ENCODE measurements at places on chromosomes 5 and 9.

GRCh38 chr5:1321576-1321975 lies 23.3 kb downstream of the CLPTM1L start:
- no peak for DNase-seq

DNA sequence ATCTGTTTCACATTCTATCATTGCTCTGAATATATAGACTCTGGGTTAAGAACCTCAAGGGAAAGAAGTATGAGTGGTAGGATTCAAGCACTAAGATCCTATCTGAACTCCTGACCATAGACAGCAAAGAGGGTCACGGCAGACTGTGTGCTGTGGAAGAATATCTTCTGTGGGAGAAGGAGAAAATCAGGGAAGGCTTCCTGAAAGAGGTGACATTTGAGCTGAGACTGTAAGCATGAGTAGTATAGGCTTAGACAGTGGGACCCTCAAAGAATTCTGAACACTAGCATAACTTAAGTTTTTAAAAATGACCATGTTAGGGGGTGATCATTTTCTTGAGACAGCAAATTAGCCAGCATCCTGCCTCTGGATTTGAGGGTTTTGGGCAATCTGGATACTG lies 3.9 kb downstream of the FRRS1L start:
- DNase-seq: no peak

DNA sequence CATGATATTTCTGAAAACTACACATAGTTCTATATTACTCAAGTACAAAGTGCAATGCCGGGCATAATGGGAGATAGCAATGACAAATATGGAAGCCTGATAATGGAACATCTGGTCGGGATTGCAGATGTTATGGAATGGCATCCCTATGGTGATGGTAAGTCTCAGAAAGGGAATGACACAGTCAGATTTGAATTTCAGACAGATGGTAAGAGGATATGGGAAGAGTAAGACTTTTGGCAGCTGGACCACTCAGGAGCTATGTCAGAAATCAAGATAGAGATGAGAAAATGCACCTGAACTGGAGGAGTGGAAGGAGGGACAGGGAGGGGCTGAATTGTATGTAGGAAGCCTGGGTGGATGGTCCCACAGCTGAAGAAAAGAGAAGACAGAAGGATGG lies 200.0 kb downstream of the DTWD2 start:
- no peak for DNase-seq

GRCh38 chr9:134065612-134066419 lies 2.0 kb downstream of the BRD3 start:
- no peak for DNase-seq

- DNase-seq: no peak
Observed at GRCh38 chr5:157721159-157721558, 10.1 kb upstream of the THG1L start.

- DNase-seq: no peak
Observed at GRCh38 chr9:106929471-106930177, 66.7 kb downstream of the ZNF462 start.

- no peak for DNase-seq
Observed at GRCh38 chr5:2194236-2194555, 311.5 kb upstream of the IRX4 start.

DNA sequence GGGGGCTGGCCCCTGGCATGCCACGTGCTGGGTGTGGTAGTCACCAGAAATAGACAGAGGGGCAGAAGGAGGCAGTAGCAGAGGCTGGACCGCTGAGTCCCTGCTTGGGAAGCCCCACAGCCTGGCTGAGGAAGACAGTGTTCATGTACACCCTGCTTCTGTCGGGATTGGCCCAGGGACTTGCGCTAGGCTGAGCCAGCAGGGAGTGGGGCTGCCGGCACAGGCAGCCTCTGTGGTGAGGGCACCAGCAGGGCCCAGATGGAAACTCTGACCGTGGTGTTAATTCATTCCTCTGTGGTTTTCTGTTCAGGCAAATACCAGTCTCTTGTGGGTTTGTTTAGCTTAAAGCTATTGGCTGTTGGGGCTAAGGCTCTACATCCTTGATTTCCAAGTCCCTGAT lies 108.6 kb upstream of the RAD23B start:
- DNase-seq: no peak

GRCh38 chr5:112886975-112887374 lies 25.9 kb downstream of the SRP19 start:
- no peak for DNase-seq

DNA sequence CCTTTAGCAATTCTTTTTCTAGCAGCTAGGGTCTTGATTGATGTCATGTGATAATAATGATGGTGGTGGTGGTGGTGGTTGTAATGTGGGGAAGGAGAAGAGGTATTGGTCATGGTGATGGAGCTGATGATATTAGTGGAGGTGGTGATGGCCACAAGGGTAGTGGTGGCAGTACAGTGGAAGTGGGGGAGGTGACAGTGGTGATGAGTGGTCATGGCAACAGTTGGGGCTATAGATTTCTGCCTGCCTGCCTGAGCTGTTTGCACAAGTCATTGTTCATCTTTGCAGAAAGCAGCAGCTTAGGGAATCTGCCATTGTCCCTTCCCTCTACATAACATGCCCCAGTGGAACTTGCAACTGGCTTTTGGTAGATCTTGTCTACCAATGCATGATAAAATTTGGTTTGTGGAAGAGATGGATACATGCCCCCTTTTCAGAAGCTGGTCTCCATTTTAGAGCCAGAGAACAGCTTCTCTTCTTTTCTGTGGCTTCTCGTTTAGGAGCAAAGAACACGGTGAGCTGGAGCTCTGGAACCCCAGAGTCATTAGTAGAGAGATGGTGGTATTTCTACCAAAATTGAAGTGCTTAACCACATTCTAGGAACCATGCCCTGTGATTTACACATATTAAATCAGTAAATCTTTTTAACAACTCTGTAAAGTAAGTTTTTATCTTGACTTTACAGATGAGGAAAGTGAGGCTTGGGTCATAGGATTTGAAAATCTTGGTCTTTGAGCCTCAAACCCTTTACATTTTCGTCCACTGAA lies 100.3 kb downstream of the AOPEP start:
- no peak for DNase-seq

DNA sequence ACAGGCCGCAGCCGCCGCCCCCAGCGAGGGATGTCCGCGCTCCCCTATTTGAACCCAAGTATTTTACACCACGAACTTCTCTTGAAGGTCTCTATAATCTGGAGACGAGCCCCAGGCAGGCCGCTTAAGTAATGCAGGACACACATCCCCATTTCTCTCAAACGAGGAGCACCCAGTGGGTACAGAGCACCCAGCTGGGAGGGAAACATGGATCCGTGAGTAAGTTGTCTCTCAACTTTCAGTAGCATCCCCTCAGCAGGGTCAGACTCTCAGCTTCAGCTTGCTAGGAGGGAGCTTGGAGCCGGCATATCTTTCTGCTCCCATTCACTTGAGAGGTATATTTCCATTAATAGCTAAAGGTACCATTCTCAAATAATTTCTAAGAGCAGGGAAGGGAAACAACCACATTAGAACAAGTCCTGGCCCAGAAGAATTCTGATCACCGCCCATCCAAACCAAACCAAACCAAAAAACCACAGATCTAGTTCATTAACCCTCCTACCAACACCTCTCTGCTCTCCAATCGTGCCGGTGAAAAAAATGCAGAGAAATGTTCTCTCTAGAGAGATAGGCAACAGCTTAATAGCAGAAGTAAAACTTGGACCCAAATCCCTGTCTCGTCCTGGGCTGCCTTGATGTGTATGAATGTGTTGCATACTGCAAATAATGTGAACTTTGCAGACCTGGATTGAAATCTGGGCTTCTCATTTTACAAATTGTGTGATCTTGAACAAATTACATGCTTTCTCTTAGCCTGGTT lies 910 bp downstream of the TDRD7 start:
- DNase-seq: no peak

DNA sequence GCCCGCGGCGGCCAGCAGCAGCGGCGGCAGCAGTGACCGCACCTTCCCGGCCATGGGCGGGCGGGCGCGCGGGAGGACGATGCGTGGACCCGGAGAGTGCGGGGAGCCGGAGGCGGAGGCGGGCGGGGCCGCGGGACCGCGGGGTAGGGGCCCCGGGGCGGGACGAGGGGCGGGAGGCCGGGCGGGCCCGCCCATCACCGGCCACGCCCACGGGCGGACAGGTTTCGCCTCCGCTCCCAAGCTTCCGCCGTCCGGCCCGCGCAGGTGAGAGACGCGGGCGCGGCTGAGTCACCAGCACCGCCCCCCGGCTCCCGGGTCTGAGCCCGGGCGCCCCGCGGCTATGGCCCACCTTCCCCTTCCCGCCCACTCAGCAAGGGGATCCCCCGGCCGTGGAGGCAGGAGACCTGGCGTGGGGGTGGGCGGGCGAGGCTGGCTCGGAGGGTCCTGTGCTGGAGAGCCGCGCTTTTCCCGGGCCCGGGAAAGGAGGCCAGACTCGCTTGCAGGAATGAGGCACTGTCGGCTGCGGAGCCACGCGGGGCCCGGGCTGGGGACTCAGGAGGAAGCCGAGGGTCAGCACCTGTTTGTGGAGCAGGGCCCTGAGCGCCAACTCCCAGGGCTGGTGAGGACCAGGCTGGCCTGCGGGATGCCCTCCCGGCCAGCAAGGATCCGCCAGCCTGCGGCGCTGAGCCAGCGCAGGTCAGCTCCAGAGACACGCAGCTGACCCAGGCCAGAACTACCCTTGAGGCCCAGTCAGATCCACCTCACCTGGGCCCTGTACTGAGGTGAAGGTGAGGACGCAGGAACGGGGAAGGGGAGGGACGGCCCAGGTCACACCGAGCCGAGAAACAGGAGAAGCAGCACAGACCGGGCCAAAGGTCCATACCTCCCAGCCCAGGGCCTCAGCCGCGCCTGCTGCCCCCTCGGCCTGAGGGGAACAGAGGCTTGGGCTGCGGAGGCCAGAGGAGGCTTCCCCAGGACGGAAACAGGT lies at the start of gene ENTPD2:
Gene ENTPD2, minus strand, starts transcription at position 118 of the 988 bp plus-strand sequence. Its CDS starts 64 bp downstream, at position 54.
- DNase-seq: no peak

GRCh38 chr5:150361301-150361700 lies 3.8 kb downstream of the TCOF1 start:
- DNase-seq: no peak

DNA sequence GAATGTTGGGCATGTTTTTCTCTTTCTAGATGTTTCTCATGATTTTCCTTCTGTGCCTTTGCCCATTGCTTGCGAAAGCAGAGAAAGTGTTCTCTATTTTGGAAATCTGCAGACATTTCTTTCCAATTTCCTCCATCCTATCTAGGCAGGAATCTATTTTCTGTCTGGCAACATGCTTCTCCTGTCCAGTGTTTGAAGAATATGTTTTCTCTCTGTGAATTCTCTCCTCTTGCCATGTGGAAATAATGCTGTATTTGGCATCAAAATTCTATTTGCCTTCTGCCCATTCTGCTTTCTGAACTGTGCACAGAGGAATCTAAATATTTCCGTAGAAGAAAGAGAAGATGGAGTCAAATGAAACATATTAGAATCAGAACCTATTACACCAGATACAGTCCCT lies 833.3 kb downstream of the CDH9 start:
- DNase-seq: no peak

DNA sequence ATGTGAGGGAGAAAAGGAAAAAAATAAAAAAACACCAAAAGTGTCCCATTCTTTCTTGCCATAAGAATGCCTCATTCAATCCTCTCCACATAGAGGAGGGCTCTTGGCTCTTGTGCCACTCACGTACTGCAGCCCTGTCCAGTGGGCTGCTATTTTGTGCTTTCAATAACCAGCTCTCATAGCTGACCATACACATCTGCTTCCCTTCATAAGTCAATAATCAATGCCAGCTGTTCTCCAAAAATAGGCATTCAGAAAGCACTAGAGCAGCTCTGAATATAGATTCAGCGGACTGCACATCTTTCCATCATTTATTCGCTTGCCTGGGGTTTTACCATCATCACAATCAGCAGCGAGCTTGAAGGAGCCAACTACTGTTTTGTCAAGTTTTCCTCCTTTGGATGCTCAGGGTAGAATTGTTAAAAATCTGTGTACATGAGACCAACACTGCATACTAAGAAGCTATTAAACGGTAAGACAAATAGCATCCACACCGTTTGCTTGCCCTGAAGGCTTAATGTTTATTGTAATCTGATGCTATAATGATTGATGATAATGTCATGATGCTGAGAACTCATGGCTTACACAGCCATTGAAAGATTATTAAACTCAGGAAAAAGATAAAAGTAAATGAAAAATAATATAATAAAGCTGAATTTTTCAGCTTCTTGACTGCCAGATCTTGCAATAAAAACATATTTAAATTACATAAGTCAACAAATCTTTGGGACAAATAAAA lies 80.0 kb downstream of the OXCT1 start:
- DNase-seq: no peak

DNA sequence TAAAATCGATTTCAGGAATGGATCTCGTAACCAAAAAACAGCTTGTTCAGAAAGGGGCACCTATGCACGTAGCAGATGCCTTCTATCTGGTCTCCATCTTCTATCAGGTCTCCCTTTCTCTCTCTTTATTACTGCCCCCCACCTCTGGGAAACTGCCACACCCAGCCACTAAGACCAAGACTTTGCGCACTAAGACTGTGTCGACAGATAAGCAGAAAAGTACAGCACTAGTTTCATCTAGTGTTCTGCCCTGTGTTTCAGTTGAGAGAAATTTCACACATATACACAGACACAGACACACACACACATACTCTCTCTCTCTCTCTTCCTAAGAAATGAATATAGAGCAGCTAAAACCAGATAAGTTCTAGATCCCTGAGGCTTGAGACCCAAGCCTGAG lies 210.1 kb upstream of the MAP3K1 start:
- no peak for DNase-seq

DNA sequence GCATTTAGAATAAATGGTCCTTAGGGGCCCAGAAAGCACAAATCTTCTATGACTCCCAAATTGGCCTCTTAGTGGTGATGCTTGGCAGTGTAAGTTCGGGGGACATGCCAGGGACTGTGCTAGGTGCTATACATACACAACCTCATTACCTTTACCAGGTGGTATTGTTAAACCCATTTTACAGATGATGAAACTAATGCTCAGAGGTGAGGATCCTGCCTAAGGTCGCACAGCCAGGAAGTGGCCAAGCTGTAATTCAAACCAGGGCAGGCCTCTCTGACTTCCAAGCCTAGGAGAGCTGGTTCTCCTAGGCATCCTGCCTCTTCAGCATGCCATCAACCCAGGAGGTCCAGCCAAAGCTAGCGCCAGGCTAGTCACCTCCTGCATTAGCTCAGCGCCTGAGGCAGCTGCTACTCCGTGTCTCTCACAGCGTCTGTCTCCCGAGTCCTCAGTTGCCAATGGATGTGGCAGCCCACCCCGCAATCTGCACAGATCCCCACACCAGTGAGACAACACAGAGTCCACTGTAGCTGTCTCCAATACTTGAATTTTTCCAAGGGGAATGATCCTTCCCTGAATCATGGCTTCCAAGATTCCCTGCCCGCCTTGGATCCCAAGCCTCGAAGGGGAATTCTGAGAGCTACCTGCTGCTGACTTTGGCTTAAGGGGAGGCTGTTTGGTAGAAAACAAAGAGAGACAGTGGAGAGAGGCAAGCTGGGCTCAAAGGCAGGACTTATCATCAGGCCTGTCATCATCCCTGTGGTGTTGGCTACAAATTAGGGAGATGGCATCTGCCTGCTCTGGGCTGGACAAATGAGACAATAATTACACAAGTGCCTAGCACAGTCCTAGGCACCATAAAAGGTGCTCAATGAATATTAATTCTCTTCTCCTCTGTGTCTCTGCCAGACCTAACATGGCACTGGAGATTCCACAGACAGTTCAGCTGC lies 52.6 kb downstream of the CRB2 start:
- DNase-seq: no peak

- DNase-seq: no peak
Observed at GRCh38 chr9:13445103-13445500, 165.6 kb upstream of the MPDZ start.
